DMS79 (cell line): ENCODE measurements at places on chromosomes 1 and 21.

DNA sequence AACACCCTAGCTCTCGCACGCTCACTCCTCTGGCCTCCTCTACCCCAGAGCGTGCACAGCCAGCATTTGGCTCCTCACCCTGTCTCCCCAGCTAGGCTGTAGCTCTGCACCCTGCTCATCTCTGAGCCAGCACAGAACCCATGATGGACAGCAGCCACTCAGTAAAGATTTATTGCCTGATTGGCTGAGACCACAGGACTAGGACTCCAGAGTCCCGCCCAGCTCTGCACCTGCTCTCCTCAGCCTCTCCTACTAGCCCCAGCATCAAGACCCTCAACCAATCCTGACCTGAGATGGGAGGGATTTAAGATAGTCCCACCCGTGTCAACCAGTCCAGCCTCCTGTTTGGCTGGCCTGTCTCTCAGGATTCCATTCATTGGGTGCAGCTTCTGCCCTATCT lies 9.3 kb downstream of the C1QB start:
- DNase-seq: no peak

- no peak for DNase-seq
Observed at GRCh38 chr1:38050397-38051078, 3.9 kb upstream of the POU3F1 start.

DNA sequence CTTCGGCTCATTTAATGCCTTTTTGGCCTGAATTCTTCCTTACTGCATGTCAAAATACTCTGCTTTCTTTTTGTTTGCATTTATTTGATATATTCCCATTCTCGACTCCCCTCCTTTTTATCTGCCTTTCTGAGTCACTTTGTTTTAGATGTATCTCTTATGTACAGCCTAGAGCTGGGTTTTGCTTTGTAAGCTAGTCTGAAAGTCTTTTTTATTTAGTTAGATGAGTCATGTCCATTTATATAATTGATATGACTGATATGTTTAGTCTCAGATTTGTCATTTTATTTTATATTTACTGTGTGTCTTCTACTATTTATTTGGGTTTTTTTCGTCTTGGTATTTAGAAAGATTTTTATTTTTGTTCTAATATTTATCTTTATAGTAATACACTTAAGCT lies 33.6 kb upstream of the GNG5 start:
- no peak for DNase-seq

DNA sequence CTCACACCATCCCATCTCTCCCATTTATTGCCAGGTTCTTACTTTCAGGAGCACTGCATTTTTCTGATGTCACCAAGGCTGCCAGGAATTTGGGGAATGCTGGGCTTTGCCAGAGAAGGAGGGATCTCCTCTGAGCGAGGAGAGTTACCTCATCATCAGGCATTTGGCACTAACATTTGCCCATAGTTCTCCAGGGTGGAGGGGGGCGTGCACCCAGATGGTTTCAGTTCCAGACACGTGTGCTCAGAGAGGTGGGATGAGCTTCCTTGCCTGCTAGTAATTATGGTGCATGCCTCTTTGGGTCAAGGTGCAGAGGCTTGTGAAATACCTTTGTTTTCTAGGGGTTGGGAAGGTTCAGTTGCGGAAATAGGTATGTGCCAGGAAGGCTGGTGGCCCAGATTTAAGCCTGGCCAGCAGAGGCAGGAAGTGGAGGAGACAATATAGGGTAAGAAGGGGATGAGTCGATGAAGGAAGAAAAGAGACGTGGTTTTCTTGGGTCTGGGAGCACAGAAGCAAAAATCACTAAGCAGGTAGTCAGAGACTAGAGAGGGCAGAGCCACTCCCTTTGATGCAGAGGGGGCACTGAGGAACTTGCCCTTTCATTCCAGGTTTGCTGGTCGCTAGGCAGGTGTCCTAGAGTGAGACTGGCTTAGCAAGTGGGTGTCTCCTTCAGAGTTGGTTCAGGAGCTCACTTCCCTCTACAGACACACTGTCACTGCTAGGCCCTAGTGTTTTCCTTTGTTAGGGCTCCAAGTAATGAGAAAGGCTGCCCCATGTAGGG lies 7.2 kb downstream of the TUFT1 start:
- no peak for DNase-seq

GRCh38 chr1:26284597-26285347 lies 4.9 kb downstream of the SH3BGRL3 start:
- DNase-seq: no peak

GRCh38 chr21:46319186-46319585 lies 4.5 kb downstream of the C21orf58 start:
- DNase-seq: no peak

- no peak for DNase-seq
Observed at GRCh38 chr1:62229468-62229867, 34.8 kb downstream of the L1TD1 start.

DNA sequence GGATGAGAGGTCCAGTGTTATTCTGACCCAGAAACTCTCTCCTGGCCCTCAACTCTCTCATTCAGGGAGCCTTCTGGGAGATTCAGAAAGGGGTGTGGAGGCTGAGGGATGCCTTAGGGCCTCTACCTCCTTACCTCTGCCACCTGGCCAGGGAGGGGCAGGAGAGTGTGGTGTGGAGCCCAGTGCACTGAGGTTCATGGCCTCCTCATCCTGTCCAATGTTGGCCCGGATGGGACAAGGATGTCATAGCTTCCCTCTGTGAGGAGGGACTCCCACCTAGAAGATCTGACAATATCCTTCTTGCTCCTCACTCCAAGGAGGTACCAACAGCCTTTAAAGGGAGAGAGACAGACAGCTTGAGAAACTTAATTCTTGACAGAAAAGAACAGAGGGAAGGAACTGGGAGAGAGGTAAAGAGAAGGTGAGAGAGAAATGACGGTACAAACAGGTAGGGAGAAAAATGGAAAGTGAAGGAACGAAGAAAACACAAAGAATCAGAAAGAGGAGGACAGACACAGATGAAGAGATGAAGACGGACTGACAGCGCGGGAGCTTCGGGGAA lies 779 bp downstream of the BEND5 start:
- DNase-seq: peak; percentile 12

DNA sequence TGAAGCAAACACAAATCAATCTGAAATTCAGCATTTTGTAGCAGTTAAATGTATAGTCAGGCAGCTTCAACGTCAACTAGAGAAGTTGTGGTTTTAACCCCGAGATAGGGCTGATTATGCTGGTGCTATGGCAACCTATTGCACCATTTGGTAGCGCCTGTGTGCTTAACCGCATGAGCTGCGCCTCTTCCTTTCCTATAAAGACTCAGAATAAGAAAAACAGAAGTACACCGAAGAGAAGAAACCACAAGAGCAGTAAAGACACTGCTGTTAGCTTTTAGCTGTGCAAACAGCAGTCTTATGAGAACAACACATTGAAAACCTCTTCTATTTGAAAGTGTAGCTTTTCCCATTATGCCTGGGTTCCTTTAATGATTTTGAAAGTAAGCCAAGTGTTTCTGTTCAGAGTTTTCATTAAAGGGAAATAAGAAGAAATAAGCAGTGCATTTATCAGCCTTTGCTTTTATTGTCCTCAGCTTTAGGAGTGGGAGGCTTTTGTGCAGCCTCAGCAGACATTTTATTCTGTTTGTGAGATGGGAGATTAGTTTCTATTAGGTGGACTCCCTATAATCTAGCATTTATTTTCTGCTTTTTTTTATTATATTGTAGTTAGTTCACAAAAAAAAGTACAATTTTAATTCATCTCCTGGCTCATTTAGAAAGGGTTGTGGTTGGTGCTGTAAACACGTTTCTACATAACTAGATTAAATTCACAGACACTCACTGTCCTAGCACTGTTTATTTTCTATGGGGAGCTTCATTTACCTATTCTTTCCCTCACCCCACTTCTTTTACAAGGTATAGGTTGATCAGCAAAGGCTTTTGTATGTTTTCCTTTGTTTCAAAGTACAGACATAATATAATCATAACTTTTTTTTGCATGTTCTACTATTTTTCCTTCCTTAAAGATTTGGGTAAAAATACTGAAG lies 43.3 kb downstream of the PTPRC start:
- peak; percentile 11 for DNase-seq

GRCh38 chr1:159953536-159954515 lies at the start of gene SLAMF9:
Gene SLAMF9, minus strand, starts transcription at chr1:159954237. Its CDS starts 100 bp downstream, at chr1:159954137.
- DNase-seq: no peak

- no peak for DNase-seq
Observed at GRCh38 chr21:20822666-20823065, 175.5 kb upstream of the NCAM2 start.

DNA sequence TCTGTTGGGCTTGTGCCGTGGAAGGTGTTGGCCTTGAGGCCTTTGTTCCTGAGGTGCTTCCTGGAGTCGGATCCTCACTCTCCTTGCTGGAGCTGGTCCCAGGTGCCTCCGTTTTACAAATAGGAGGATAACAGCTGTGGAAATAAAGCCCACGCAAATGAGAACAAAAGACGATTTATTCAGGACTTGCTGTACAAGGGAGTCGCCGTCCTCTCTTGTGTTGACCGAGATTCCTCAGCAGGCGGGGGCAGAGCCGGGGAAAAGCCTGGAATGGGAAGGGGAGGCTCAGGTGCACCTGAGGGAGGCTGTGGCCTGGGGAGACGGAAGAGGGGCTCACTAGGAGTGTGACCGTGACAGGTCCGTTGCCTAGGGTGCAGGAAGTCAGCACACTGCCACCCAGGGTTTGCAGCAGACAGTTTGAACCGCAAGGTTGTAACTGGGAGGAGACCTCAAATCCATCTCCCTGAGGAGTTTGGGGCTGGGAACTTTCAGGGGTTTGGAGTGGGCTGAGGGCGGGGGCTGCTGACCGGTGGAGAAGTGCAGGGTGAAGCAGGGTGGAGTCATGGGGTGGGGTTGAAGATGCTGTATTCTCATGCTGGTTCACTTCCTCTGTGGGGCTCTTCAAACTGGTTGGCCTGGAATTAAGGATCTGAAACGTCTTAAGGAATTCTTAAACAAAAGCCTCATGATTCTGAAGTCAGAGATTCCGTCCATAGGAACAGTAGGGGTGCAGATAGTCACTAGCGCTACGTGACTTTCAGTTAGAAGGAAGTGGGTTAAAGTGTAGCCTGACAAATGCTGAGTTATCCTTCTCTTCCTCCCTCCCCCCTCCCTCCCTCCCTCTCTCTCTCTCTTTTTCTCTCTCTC lies 2.6 kb upstream of the CSTB start:
- no peak for DNase-seq

GRCh38 chr1:29632806-29633615 lies 396.7 kb downstream of the PTPRU start:
- no peak for DNase-seq

GRCh38 chr1:167467126-167467710 lies 51.1 kb downstream of the CD247 start:
- no peak for DNase-seq

DNA sequence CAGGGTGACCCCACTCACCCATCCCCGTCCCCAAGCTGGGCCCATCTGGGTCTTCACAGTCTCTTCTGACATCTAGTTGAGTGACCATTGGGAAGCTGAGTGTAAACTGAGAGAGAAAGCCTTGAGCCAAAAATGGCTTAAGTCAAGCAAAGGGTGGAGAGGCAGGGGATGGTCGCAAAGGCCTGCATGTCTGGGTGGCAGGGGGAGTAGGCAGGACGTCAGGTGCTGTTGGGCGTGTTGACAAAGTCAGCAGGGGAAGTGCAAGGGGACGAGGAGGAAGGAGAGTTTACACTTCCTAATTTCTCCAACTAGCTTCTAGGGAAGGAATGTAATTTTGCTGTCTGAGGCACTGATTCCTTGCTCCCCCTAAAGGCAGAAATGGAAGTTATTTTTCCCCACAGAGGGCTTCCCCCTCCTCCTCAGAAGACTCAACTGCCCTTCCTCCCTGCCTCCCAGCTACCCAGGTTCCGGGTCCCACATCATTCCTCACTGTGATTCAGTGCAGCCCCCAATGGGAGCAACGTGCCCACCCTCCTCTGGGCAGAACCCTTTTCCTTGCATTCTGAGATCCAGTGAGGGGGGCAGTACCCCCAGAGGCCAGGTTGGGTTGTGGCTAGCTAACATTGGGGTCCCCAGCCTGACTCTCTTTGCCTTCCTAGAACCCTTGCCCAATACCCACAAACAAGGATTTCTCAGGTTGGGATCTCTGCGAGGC lies 1.2 kb upstream of the ADORA1 start:
- DNase-seq: no peak

DNA sequence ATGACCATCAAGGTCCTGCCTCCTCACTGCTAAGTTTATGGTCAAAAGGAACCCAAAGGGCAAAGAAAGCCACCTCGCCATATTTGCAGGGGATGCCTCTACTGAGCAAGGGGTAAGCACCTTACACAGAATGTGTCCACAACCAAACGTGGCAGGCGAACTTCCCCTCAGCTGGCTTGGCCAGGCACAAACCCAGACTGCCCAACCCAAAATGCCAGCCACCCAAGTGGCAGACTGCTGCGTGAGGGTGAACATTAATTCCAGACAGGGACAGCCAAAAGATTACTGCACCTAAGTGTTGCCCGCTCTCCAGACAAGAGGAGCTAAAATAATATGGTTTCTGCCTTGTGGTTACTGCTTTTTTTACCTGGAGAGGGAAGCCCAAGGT lies 16.0 kb downstream of the ZNF697 start:
- no peak for DNase-seq

DNA sequence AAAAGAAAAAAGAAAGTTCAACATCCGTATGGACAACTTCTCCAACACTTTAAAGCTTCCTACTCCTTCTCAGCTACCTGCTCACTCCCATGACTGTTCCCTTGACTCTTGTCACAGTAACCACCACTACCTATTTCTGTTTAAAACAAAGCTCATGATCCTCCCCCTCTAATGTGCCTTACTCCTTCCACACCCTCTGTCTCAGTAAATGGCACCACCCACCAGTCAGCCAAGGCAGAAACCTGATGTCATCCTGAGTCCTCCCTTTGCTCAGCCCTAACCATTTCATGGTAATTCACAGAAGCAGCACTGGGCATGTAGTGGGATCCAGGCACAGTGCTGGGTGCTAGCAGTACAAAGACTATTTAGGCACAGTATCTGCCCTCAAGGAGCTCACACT lies 63.0 kb upstream of the PPM1J start:
- no peak for DNase-seq

GRCh38 chr1:245153552-245154428 lies 995 bp upstream of the KIF26B start:
- DNase-seq: no peak

GRCh38 chr1:184531296-184531695 lies 144.5 kb downstream of the C1orf21 start:
- no peak for DNase-seq

- DNase-seq: no peak
Observed at GRCh38 chr1:192343344-192343743, 26.6 kb downstream of the RGS21 start.

DNA sequence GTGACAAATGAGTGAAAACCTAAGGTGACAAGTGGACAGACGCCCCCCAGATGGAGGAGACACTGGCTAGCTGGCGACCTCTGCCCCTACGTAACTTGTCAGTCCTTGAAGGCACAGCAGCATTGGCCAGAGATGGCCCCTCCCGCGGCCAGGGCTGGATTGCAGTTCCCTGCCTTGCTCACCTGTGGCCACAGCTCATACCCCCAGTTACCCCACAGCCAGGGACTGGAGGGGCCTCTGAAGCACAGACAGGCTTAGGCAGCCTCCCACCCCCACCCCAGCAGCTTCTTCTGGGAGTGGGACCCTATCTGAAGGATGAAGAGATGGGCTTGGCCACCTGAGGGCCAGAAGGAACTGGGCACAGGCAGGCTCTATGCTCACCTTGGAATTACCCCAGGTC lies 3.7 kb downstream of the HES3 start:
- no peak for DNase-seq
